ENCODE measurements at places on chromosomes 16 and 17. TPM values are rescaled to one million over a fixed set of nuclear protein-coding genes. Genes with fewer than 3 reads are reported as not detected.

The RBFOX1 gene
- total RNA-seq, result not detected

The HSPB9 gene
- total RNA-seq, result not detected

The CCDC78 gene
- total RNA-seq, result 0.40 TPM

The WNK4 gene
- 0.40 TPM for total RNA-seq

DNA sequence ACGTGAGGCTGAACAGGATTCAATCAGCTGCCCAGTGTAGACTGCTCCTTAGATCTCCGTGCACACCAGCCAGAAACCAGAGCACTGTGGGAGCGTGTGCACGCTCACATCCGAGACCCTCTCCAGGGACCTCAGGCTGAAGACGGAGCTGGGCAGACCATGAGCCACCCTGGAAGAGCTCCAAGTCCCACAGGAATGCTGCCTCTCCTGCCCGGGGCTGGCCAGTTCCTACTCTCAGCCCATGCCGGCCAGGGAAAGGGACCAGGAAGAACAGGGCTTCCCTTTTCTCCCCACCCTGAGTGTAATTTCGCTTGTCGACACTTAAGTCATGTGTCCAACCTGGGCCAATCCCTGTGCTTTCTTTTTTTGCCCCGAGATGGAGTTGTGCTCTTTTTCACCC lies 6.9 kb downstream of the ALYREF start:
- ATAC-seq, result no peak

- no peak for ATAC-seq
These were observed 60.2 kb downstream of the JPH3 start for GRCh38 chr16:87662254-87663204.

GRCh38 chr16:85174871-85175723 lies 62.8 kb upstream of the CIBAR2 start:
- ATAC-seq, result no peak

- no peak for ATAC-seq
These were observed 226.9 kb upstream of the CIBAR2 start for GRCh38 chr16:85338989-85339685.

GRCh38 chr17:11551442-11551841 lies 46.8 kb upstream of the DNAH9 start:
- ATAC-seq, result no peak

DNA sequence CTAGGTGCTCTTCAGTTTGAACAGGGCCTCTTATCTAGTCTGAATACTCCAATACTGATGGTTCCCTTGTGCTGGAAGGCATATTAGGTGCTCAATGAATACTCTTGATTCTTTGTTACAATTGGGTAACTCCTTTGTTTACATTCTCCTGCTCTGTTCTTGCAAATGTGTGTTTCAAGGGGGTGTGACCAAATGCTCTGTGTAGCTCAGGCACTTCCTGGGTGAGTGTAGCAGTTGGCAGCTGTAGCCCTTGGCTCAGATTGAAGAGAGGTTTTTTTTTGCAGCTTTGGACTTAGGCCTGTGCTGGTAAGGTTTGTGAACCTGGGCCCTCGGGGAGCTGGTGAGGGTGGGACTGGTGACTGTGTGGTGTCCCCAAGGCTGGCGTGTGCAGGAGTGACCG lies 20.2 kb downstream of the TBCD start:
- ATAC-seq, result peak; percentile 87

GRCh38 chr17:76247304-76247703 lies 7.0 kb upstream of the RNF157 start:
- no peak for ATAC-seq

DNA sequence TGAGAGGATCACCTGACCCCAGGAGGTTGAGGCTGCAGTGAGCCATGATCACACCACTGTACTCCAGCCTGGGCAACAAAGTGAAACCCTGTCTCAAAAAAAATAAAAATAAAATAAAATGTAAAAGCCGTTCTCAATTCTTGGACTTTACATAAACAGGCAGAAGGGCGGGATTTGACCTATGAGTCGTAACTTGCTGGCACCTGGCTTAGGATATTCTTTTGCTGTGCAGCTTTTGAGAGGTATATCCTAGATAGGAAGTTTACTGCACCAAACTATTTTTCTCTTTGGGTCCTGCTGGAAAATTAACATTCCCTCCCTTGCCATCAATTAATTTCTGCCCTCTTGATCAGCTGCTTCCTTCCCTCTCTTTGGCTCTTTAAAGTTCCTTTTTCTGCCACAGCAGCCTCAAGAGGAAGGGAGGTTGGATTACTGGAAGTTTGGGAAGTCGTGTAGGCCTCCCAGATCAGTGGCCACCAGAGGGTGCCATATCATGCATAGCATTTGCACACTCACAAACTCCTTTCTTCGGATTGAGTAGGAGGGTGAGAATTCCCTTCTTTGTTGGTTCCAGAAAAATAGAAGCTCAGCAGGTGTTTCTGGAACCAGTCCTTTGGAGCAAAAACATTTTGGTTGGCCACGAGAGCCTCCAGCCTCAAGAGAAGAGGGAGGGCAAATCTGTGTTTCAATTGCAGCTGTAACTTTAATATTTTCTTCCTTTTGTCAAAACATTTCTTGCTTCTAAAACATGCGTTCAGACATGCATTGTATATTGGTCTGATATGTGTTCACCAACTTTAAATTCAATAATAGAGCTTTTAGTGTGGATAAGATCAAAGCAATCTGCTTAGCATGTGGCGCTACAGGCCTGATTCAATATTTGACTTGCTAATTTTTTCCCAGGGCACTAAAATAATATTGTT lies 147.3 kb downstream of the CCDC182 start:
- ATAC-seq, result peak; percentile 66

GRCh38 chr17:80943346-80944145 lies 48.1 kb upstream of the CHMP6 start:
- ATAC-seq, result no peak

- peak; percentile 40 for ATAC-seq
These were observed 856 bp downstream of the DNAJA2 start for GRCh38 chr16:46972429-46973206.

- ATAC-seq, result no peak
These were observed 140.0 kb downstream of the SNX11 start for GRCh38 chr17:48247603-48248002.

DNA sequence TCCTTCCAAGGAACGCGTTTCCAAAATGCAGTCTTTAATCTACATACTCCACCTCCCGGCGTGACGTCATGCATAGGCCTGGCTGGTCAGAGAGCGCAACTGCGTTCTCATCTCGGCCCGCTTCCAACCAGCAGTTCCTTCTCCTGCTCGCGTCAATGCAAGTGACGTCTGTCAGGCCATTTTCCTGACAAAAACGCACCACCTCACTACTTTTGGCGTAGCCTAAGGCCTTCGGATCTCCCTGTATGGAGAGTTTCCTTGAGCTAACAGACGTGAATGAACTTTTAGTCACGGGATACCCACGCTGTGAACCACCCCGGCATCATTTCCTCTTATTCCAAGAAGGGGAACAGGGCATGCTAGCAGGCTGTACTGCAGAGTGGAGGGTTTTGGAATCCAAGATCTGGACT lies 25.0 kb downstream of the TEX14 start:
- peak; percentile 67 for ATAC-seq

DNA sequence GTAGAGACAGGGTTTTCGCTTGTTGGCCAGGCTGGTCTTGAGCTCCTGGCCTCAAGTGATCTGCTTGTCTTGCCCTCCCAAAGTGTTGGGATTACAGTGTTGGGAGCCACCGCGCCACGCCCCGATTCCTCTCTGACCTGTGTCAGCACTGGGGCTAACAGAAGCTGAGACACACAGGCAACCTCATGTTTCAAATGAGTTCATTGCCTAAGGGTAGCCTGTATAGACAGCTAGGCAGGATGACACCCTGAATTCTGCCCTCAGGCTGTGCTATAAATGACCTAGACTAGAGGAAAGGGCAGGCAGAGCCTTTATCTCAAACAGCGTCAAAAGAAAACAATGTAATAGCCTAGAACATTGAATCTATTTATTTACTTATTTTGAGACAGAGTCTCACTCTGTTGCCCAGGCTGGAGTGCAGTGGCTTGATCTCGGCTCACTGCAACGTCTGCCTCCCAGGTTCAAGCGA lies 2.3 kb upstream of the CDK3 start:
- no peak for ATAC-seq

- no peak for ATAC-seq
These were observed 27.1 kb downstream of the CRAMP1 start for GRCh38 chr16:1639282-1639681.

DNA sequence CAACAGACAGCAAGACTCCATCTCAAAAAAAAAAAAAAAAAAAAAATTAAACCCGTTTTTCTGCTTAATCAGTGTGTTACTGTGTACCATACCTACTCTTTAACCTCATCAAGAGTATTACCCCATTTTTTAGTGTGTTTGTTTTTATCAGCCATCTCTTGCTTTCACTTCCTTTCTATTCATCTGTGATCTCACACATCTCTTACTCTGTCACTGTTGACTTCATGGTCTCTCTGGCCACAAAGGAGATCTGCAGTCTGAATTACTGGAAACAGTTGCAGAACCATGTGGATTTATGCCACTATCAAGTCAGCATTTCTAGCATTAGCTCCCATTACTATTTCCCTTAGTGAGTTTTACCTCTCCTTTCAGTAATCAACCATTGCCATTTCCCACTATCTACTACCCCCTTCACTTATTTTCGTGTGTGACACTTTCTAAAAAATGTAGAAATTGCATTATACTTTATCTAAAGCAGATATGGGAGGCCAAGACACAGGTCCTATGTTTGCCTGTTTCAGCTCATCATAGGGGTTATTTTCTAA lies 20.1 kb downstream of the NDEL1 start:
- no peak for ATAC-seq

- ATAC-seq, result no peak
These were observed 376.5 kb downstream of the CDH11 start for GRCh38 chr16:64745258-64745930.

DNA sequence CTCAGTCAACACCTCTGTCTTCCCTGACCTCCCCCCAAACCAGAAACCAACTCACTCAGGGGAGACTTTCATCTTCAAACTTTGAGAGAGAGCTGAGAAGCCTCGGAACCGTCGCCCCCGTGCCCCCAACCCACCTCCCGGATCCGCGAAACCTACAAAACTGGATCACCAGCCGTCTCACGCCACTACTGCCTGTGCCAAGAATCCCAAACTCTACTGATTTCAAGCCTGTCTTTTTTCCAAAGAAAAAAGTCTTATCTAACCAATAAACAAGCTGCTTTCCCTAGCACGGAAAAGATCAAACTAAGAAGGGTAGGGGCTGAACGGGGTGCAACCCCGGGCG lies 2.0 kb downstream of the AXIN2 start:
- no peak for ATAC-seq

DNA sequence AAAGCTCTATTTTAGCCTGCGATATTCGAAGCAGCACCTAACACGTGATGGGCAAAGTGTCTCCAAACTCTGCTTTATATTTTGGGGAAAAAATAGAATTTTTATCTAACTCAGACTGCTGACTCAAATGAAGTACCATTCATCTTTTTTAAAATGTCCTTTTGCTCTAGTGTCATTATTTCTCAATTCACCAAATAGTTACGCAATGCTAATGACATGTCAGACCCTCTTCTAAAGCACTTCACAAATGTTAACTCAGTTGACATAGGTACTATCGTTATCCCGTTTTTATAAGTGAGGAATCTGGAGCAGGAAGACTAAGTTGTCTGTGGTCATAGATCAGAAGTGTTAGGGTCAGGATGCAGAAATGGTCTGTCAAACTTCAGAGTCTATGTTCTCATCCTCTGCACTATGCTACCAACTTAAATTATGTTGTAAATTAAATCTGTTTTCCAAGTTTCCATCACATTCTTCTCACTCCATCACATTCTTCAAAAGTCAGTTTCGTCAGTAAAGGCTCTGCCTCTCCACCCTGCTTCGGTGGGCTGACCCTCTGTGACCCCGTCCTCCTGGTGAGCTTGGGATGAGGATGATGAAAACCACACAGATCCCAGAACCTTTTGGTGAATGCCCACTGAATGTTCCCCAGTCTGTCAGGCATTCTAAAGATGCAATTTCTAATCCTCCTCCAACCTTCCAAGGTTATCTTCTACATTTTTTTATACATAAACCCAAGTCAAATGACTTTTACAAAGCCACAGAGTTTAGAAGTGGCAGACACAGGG lies 102.8 kb downstream of the ADAMTS18 start:
- no peak for ATAC-seq

DNA sequence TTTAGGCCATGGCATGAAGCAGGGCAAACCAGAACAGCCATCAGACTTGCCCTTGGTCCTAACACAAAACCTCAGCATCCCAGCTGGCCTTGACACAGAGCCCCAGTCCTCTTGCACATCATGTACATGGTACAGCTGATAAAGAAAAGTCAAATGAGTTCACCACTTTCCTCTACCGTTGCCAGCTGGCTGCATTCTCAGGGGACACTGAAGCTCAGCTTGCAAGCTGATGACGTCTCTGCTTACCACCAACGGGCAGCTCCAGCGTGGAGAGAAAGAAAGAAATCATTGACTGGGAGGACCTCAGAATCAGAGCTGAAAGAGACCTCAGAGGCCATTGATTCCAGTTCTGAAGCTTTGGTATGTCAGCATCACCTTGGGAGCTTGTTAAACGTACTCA lies 80.7 kb upstream of the CES5A start:
- no peak for ATAC-seq

DNA sequence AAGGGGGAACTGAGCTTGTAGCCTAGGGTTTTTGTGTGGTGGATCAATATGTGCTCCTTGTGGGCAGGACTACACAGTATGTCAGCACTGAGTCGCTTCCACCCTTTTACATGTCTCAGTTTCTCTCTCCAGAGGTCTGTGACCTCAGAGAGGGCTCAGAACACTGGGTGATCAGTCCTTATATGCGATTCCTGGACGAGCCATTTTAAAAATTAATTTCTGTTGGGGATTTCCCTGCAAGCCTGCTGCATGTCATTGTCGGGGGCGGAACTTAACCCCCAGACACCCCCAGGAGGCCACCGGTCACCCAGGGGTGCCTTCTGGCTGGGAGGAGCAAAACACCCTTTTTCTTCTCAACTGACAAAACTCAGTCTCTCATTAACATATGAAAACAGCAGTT lies 14.1 kb downstream of the DHRS7B start:
- no peak for ATAC-seq

DNA sequence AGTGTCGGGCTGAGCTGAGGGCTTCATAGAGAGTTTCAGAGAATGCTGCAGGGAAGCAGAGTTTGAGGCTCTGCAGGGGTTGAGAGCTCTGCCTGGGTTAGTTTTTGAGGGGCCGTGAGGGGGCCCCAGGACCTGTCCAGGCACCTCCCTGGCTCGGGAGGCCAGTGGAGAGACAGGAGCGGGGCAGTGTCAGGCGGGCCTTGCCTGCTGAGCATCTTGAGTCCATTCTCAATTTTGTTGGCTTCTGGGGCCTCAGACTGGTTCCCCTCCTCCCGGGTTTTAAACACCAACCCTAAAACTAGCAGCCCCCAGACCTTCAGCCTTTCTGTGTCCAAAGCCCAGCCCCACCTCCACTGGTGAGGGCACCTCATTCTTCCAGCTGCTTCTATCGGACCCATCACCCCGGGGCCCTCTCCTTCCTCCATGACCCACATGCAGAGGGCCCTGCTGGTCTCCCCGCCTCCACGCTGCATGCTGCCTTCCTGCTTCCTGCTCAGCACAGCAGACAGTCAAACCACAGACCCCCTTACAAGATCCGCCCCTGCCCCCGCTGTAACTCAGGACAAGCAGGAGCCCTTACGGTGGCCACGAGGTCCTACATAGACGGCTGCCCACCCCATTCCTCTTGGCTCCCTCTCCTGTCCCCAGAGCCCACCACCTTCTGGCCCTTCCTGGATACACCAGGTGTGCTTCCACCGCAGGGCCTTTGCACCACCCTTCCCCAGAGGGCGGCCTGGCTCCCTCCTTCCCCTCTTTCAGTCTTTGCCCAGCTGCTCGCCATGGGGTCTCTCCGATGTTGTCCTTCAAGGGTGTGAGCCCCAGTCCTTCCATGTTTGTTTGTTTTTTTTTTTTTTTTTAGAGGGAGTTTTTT lies 3.8 kb downstream of the RNF213 start:
- no peak for ATAC-seq

Measured in esophagus mucosa (tissue), 1 donor.